Activated gamma-delta T cell treated with Interleukin-2 at 50 U/mL for 16 hours (primary cell): ENCODE measurements at places on chromosomes 16 and 17.

- no peak for DNase-seq
Measured at GRCh38 chr17:70271200-70271599, 101.9 kb downstream of the KCNJ2 start.

- no peak for DNase-seq
Measured at GRCh38 chr17:78415821-78416711, 37.6 kb downstream of the PGS1 start.

DNA sequence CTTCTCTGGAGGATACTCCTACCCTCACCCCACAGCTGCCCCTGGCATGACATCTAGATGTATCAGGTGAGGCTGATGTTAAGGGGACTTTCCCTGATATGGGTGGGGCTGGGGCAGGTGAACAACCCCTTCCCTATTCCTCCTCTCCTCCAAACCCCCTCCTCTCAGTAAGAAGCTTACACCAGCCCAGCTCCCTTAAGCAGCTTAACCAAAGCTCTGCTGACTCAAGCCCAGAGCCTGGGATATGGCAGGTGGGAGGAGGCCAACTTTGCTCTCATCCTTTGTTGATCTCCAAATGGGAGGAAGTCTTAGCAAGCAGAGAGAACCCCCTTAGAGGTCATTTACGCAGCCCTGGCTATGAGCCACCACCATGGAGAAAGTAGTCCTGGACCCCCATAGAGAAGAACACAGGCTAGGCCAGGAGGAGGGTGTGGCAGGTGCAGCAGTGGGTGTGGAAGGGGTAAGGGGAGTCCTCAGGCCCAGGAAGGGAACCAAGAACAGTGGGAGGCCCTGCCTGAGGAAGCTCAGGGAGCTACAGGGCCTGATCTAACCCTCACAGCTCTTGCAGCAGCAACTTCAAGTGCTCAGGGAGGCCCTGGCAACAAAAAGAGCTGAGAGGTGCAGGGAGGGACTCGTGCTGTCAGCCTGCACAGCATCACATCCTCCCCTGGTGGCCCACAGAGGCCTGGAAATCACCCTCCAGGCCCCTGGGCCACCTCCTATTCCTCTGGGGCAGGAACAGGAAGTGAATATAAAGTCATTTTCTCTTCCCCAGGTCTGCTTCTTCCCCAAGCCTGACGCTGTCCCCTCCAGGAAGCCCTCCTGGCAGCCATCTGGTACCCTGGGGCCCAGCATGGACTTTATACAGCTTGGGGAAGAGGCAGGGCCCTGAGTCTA, 2.9 kb downstream of the UNC119 start:
- peak; percentile 42 for DNase-seq

DNA sequence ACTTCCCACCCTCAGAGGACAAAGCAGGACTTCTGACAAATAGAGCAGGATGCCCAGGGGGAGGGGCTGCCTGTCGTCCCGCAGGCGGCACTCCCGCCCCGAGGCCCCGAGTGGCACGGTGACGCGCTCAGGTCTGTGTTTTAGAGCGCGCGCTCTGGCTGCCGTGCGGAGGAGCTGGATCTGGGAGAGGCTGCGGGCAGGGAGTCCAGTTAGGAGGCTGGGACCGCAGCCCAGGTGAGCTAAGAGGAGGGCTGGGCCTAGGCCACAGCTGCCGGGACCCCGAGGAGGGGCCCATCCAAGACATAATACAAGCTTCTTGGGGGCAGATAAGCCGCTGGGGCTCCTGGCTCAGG, 6.4 kb downstream of the DOC2A start:
- DNase-seq, result no peak

- no peak for DNase-seq
Measured at GRCh38 chr16:47574091-47575054, 113.2 kb downstream of the PHKB start.

DNA sequence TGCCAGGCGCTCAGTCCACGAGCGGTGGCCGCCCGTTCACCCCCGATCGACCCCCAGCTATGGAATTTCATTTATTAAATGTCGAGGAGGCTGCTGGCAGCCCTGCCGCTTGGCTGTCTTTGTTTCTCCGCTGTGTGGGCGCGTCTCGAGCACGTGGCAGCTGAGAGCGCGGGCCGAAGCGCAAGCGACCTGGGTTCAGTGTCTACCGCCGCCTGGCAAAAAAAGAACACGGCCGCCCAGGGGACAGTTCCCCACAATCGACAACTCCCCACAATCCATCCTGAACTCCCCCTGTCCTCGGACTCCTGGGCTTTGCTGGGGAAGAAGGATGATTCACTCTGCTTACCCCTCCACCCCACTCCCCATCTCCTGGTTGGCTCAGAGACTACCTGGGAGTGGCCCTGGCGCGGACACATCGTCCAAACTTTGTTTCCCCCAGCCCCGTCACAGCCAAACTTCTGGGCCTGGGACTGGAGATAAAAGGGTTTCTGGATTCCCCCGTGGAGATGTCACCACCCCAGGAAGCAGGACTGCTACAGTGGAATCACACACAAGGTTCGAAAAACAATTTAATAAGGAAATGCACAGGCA, 1.7 kb upstream of the ANKRD13B start:
- DNase-seq, result no peak

GRCh38 chr17:81052199-81052997, 17.4 kb downstream of the BAIAP2 start:
- no peak for DNase-seq

- DNase-seq, result no peak
Measured at GRCh38 chr16:83994087-83994486, 26.0 kb downstream of the NECAB2 start.

- DNase-seq, result no peak
Measured at GRCh38 chr17:7513850-7514419, 29.8 kb downstream of the POLR2A start.

DNA sequence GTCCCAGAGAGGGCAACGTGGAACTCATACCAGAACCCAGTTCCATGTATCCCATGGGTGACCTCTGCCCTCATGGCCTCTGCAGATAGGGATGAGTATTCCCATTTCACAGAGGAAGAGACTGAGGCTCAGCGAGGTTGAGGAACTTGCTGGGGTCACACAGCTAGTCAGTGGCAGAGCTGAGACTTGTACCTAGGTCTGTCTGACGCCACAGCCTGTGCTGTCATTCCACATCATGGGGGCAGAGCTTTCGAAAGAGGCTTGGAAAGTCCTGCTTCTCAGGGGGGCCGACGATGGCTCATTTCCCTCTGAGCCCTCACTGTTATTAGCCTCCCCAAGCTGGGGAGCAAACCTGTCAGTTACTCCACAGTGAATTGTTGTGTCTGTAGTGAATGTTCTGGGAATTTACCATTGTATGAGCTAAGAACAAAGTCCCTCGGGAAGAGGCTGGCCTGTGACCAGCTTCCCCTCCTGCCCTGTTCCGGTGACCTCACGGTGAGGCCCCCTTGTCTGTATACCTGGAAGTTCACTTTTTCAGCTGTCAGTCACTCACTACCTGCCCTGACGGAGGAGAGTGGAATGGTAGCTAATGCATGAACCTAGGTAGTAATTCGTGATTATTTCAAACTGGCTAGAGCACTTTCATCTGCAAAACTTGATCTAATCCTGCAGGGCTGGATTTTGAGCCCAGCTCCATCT, 8.9 kb downstream of the METTL22 start:
- no peak for DNase-seq

DNA sequence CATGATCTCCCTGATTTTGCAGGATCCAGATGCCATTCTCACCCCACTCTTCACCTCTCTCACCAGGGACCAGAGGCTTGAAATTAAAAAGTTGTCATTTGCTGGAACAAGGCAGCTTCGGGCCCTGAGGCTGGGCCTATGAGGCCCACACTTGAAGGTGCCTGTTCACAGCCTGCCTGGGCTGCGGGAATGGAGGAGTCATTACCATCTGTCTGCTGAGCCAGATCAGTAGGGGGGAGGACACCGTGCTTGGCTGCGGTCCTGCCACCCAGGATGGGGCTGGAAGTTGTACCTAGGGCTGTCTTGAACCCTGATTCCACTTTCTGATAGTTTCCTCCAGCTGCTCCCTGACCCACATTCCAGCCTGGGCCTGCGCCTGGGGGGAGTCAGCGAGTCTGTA, 208.3 kb upstream of the N4BP1 start:
- DNase-seq, result no peak

DNA sequence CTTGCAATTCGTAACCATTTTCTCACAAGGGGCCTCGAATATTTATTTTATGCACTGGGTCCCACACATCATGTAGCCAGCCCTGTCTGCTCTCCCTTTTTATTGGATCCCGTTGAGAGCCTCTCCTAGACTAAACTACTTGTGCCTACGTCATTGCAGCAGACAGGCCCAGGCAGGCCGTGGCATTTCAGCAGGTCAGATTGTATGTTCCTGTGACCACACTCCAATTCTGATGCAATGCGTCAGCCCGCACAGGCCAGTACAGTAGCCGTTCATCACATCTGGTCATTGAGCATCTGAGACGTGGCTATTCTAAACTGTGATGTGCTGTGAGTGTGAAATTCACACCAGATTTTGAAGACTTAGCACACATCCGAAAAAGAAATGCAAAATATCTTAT, 42.2 kb downstream of the ABAT start:
- no peak for DNase-seq

DNA sequence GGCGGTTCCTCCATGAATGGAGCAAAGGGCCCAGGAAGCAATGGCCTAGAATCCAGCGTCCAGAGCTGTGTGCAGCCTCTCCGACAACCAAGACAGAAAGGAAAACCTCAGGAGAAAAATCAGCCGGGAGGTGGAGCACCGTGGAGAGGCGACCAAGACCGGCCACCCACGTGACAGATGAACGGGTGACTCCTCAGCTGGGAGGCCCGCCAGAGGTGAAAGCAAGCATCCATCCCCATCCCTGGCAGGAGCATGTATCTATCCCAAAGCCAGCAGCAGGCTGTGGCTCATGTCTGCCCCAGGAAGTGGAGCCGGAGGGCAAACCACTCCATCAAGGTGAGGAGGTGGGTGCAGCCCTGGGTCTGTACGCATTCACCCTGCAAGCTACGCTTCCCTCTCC, 52.1 kb downstream of the FOXL1 start:
- no peak for DNase-seq

GRCh38 chr17:27993161-27993695, 49.2 kb upstream of the NLK start:
- no peak for DNase-seq

DNA sequence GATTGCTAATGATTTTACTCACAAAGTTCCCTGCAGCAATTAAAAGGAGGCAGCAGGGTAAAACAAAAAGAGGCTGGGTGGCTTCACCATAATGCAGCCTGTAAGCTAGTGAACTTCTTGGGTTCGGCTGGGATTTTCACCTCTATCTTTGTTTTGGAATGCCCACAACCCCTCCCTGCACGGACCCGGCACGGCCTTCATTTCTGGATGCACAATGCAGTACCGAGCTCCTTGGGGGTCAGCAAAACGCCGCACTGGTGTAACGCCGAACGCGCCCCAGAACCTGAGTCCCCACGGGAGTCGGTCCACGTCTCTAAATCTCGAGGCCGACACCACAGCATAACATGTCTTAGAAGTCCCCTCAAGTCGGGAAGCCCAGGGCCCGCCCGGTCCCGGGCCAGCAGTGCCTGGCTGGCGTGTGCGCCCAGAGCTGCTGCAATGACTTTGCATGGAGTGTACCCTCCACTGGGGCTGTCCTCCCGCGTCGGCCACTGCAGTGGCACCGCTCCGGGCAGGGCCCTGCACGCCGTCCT, 759 bp downstream of the UBE2O start:
- DNase-seq, result no peak

DNA sequence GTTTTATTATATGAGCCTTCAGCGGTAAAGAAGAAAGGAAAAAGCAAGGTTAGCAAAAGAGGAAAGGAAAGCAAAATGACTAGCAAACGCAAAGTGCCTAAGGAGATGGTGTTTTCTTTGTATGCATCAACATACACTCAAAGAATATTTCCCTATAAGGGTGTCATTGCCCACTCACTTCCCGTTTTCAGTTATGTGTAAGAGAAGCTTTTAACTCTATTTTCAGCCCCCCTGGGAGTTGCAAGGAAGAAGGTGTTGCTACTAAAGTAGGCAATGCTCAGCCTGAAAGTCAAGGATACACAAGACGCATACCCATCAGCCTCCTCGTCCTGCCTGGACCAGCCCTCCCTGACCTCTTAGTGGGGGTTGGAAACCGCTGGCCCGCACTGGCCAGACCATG, 267.7 kb upstream of the ZFHX3 start:
- no peak for DNase-seq

- no peak for DNase-seq
Measured at GRCh38 chr16:80981103-80981502, 25.6 kb downstream of the CMC2 start.

DNA sequence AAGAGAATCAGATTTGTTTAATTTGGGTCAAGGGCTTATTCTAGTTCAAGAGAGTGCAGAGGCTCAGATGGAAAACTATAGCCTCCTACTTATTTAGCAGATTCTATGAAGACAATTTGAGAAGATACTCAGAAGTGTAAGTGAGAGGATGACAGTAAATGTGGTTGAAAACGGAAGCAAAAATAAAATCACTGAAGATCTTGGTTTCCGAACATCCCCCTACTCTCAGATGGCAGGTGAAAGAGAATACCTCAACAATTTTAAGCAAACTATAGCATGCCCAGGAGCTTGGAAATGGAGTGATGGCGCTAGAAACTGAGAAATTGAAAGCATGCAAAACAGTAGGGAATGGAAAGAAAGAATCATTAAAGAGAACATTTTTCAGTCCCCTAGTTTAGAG, 705.5 kb upstream of the CDH8 start:
- DNase-seq, result no peak

- no peak for DNase-seq
Measured at GRCh38 chr17:76700617-76701470, 9.9 kb downstream of the MXRA7 start.

- peak; percentile 21 for DNase-seq
Measured at GRCh38 chr17:40168262-40168832, 8.9 kb upstream of the RAPGEFL1 start.

- DNase-seq, result no peak
Measured at GRCh38 chr16:61887903-61888302, 148.3 kb downstream of the CDH8 start.

GRCh38 chr17:885971-886571, 93.5 kb downstream of the NXN start:
- no peak for DNase-seq

DNA sequence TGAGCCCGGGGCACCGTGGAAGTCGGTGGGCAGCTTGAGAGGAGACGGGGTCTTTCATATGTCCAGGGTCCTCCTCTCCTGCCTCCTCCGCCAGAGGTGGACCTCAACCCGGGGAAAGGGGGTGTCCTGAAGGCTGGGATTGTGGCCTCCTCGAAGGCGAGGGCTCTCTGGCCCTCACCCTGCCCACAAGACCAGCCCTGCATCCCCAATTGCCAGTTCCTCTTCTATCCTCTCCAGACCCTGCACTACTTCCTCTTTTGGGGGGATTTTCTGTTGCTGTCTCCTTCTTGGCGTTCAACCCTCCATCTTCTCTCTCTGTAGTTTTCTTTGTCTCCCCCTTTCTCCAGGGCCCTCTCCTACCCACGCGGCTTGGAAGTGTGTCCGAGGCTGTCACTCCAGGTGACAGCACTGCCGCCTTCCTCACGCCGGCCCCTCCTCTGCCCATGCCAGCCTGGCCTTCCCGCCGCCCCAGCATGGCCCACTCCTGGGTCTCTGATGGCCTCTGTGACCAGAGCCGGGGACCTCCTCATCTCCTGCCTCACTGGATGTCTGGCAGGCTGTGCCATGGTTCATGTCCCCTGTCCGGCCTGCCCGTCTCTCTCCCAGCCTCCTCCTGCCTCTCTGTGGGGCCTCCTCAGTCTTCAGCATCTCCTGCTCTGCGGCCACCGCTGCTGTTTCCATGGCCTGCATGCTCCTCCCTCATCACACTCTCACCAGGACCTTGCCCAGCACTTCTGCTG, 2.4 kb upstream of the ITGAX start:
- DNase-seq, result no peak
